ENCODE measurements at places on chromosomes 7 and 10.

DNA sequence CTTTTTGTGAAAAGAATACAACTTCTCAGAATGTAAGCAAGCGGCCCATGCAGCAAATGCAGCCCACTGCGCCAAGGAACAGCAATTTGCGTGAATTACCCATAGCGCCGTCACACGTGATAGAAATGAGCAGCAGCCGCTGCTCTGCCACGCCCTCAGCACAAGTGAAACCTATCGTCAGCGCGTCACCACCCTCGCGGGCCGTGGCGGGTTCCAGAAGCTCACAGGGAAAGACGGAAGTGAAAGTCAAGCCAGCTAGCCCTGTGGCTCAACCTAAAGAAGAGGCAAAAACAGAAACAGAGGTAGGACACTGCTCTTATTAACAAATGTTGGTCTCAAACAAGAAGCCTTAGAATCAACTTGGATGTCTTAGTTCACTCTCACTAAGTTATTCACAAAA is 70.5 kb downstream of the SHH start:
- peak; percentile 46 for DNase-seq

- DNase-seq: no peak
Measured at GRCh38 chr10:75530299-75530698, 98.9 kb downstream of the LRMDA start.

- no peak for DNase-seq
Measured at GRCh38 chr7:140478246-140479061, 851 bp downstream of the MKRN1 start.

DNA sequence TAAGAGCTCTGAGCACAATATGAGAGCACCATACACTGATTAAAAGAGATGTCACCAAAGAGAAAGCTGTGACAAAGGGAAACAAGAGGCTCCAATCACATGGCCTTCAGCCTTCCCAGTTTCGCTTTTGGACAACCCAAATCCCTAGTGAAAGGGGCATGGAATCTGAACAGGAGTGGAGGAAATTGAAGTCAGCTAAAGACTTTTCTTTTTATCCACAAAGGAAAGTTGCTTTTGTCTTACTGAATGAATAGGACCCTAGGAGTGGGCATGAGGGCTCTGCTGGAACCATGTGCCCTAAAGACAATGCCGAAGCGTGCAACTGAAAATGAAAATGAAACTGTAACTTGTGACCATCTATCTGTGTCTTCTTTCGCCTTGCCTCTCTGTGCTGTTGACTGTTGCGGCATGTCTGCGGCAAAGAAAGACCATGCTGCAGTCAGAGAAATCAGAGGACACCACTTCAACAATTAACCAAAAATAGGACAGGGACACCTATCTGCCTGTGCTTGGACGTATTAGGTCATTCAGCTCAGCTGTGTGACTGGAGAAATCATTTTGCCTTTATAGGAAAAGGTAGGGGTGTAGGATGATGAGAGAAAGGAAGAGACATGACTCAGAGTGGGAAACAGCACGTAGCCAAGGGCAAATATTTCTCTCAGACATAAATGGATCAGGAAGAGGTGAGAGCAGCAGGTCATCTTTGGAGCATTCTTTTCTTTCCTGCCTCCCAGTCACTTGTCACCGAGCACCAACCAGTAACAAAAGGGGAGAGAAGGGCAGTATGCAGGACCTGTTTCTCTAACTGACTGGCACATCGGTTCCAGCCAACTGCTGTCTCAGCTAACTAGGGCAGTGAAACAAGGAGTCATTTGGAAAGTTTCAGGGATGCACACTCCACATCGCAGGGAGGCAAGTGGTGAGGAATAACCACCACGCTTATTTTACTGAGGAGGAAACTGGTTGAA is 12.3 kb downstream of the CAV2 start:
- DNase-seq: peak; percentile 39

DNA sequence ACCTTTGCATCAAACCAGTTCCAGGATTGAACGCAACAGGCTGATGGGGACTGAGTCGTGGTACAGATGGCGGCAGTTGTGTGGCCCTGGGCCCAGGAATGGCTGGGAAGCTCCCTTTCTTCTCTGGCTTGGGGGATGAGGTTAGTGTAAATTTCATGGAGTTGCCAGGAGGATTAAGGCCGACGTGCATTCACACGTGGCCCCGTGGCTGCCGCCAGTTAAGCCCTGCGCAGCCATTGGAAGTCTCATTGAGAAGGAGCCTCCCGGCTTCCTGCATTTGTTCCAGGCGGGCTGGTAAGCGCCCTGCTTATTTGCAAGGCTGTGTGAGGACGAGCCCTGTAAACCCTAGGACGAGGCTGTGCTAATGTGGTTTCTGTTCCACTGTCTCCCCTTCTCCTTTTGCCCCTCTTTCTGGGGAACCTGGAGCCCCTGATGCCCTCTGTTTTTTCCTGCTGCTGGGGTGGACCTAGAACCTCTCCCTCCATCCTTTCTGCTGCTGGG is 174.7 kb upstream of the TNRC18 start:
- DNase-seq: no peak

GRCh38 chr7:117829450-117830117 is 43.7 kb downstream of the CTTNBP2 start:
- DNase-seq: no peak

DNA sequence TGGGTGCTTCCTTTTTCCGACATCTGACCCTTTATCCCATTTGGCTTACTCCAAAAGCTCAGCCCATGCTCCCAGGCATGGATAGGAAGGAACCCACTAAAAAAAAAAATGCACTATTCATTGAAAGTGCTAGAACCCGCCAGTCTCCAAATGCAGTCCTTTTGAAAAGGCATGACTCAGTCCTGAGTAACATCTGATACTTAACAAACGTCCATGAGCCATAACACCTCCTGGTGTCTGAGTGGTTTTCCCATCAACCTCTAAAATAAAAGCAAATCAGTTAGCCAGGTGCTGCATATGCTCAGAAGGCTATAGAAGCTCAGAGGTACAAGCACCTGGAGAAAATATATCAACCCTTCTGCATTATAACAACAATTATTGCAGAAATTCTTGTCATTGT is 45.0 kb upstream of the CACUL1 start:
- no peak for DNase-seq

- DNase-seq: no peak
Measured at GRCh38 chr7:47776335-47776734, 171.9 kb downstream of the PKD1L1 start.

DNA sequence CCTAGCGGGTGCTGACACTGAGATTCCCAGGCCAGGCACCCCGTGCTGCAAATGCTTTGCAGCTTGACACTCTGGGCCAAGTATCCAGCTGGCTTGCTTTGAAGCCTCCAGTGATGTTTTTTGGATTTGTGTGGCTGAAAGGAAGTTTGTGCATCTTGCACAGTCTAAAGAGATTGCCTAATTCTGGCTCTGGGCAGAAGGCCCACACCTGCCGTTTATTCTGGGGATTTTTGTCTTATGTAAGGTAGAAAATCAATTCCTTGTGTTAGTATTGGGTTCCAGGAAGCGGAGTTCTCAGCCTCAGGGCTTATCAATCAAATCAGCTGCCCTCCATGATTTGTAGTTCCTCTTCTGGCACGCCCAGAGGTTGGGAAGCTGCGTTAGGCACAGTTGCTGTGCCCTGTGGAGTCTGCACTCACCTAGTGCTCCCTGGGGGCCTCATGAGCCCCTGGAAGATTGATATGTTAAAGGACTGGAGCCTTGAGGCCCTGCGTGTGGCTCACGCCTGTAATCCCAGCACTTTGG is 8.4 kb upstream of the PURB start:
- no peak for DNase-seq

DNA sequence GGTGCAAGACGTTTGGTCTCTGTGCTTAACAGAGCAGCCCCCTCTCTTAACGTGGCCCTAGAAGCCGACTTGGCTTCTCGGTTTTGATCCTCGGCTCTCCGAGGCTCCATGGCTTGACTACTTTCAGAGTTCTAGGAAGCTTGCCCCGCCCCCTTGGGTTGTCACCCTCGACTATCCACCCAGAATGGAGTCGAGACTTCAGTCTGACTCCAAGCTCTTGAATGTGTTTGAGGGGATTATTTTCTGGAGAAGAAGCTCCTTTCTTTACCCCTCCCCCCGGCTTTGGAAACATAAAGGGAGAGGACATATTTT is 448 bp downstream of the SEC24C start:
- DNase-seq: peak; percentile 85

DNA sequence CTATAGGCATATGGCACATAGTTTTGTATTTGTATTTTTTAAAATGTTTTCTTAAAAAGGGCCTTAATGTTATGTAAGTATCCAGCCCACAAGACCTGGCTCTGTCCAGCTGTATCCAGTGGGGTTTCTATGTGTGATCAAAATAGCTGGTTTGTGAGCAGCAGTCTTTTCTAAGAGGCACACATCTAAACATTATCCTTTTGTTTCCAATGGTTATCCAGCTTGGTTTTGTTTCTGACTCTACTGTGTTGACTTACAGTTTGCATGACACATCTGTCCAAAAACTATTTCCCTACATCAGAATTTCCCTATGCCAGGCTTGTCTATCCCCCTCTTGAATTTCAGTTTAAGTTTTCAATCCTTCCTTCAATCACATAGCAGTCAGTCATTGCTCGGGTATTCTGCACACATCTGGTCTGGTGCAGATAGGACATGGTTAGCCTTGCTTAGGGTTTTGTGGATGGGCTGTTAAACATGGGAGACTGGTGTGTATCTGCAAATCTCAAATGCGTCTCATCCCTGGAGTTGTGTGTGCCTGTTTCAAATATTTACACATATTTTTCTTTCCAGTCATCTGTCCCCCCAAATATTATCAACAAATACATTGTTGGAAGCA is 104.2 kb downstream of the SAMD9 start:
- DNase-seq: no peak

- no peak for DNase-seq
Measured at GRCh38 chr7:91634485-91635177, 245.9 kb downstream of the MTERF1 start.

DNA sequence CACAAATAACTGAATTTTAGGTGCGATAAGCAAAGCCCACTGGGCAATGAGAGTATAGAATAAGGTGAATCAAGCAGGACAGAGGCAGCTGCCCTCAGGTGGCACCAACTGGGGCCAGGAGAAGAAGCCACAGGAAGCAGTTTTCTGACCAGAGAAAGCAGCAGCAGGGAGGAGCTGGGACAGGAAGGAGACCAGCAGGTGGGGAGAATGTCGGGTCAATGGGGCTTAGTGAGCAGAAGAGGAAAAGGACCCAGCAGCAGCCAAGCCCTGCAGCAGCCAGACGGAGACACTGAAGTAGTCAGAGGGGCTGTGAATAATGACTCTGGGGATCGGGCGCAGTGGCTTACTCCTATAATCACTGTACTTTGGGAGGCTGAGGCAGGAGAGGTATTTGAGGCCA is 209.6 kb upstream of the SH2B2 start:
- no peak for DNase-seq

- DNase-seq: peak; percentile 77
Measured at GRCh38 chr10:48551861-48552591, 52.8 kb downstream of the ARHGAP22 start.

DNA sequence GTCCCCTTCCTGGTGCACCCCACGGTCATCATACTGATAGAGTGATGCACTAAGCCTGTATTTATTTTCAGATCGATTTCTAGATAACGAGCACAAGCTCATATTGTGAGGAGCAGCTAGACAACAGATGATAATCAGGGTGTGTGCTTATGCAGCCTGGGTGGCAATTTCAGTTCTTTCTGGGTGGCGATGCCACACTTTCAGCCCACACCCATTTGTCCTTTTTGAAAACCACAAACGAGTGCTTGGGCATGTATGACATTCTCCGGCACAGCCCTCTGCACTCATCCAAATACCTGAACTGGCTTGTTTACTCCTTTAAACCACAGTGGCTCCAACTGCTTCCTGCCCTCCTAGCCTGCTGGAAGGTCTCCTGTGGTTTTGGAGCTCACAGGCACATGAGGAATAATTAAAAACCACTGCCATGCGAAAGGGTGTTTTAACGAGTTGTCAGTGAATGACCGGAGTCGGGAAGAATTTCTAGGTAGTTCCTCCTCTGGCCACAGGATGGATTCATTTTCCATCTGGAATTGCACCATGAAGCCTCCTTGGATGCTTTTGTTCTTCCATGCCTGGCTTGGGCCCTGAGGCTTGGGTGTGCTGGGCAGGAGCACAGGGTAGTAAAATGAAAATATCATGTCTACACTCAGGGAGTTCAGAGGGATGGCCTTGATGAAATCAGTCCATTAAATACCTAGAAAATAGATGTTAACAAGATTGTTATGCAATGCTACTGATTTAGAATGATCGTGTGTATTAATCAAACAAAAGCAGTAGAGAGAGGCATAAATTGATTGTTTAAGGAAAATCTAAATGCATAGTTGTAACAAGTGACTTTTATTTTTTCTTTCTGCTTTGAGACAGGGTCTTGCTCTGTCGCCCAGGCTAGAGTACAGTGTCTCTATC is 52.4 kb upstream of the ITGB1 start:
- DNase-seq: no peak

DNA sequence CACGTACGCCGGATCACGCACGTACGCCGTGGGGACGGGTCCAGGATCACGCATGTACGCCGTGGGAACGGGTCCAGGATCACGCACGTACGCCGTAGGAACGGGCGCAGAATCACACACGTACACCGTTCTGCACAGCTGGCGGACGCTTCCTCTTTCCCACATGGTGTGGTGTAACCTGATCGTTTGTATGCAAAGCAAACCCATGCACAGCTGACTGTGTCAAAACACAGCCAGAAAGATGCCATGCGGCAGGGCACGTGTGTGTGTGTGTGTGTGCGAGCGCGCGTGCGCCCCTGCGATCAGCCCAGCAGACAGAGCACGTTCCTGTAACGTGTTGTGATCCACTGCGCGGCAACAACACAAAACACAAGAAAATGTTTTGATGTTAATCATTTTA is 573.6 kb downstream of the DNAJB6 start:
- DNase-seq: no peak

GRCh38 chr7:36898186-36898585 is 173.9 kb upstream of the AOAH start:
- no peak for DNase-seq

DNA sequence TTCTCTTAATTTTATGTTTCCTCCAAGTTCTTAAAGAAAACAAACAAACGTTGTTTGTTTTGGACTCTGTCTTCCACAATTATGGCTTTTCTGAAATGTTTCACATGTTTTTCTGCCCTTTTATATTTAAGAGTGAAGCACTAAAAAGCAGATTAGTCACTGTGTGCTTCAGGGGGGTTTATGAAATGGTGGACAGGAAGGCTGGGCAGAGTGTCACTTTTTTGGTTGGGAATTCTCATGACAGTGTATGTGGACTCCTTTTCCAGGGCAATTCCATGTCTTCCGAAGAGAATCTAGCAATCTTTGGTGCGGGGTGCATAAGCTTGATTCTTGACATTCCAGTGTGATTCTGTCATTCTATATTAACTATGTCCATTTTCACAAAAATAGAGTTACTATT is 669.4 kb downstream of the PARD3 start:
- DNase-seq: no peak

GRCh38 chr10:77398558-77398957 is 239.1 kb downstream of the KCNMA1 start:
- no peak for DNase-seq

- no peak for DNase-seq
Measured at GRCh38 chr7:68394131-68394530, 1204.1 kb upstream of the AUTS2 start.

GRCh38 chr10:6070660-6071059 is 8.5 kb upstream of the IL2RA start:
- no peak for DNase-seq

- DNase-seq: no peak
Measured at GRCh38 chr10:20648263-20648874, 248.7 kb downstream of the NEBL start.

All from stomach (tissue), 19 donors.